ENCODE measurements at places on chromosomes 2 and 18.

- DNase-seq, result no peak
Measured at GRCh38 chr18:36424741-36425142, 127.2 kb downstream of the FHOD3 start.

- DNase-seq, result no peak
Measured at GRCh38 chr18:23415515-23415914, 37.6 kb upstream of the RIOK3 start.

DNA sequence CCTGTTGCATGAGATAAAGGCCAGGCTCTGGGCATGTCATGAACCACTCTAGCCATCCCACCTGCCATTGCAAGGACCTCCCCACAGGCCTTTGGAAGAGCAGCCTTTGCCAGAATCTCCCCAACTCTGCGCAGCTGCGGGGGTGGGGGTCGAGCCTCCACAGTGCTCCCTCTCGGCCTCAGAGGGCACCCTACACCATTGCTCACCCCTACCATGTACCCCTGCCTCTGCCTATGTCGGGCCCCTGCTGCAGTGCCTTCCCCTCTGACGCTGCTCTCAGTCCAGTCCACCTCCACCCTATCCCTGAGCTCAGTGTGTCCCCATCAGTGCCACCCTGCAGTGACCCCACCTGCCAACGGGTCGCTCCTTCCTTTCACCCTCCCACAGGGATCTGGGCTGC is 679.7 kb upstream of the RAB6C start:
- DNase-seq, result no peak

DNA sequence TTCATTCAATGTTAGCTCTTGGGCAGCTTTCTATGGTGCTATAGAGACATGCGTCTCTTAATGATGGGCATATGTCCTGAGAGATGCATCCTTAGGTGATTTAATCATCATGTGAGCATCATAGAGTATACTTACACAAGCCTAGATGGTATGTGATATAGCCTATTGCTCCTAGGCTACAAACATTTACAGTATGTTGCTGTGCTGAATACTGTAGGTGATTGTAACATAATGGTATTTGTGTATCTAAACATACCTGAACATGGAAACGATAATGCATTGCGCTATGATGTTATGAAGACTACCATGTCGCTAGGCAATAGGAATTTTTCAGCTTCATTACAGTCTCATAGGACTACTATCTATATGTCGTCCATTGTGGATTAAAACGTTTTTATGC is 89.4 kb downstream of the ARHGAP15 start:
- no peak for DNase-seq

GRCh38 chr2:106609780-106610179 is 122.6 kb downstream of the CD8B2 start:
- no peak for DNase-seq

DNA sequence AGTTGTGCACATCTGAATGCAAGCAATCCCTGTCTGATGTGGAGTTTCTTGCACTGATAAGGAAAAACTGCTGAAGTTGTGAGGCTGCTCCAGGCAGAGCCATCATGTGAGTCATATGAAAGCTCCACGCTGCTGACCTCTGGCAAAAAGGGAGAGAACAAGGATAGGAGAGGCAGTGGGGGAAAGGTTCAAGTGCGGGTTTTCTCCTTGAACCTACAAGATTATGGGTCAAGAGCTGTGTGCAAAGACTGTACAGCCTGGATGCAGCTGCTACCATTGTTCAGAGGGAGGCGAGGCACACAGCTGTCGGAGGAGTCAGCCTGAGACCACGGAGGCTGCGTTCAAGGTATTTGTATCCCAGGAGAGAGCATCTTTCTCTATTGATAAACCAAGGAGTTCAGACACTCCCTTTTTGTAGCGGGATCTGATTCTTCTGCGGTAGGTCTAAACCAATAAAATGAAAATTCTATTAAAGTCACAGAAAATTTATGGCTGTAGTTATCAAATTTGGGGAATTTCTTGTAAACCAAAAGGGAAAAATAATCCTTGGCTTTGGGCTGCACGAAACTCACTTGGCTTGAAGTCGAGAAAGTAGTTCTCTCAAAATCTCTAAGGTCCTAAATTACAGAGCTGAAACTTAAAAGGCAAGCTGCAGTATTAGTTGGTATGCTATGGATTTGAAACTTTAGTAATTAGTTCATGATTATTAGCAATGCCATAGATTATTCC is at the start of gene CDK15:
Gene CDK15, plus strand, starts transcription at position 96 of the 729 bp plus-strand sequence. Its CDS starts 128 bp downstream, at position 224.
- DNase-seq, result no peak

- no peak for DNase-seq
Measured at GRCh38 chr2:68692511-68692910, 42.1 kb upstream of the ARHGAP25 start.
